Stimulated activated CD4-positive, alpha-beta T cell treated with anti-CD3 and anti-CD28 coated beads, Interleukin-1b, Interleukin-23, amount 100 ng/mL, for 24 hours (primary cell): ENCODE measurements at places on chromosomes 12 and 14.

DNA sequence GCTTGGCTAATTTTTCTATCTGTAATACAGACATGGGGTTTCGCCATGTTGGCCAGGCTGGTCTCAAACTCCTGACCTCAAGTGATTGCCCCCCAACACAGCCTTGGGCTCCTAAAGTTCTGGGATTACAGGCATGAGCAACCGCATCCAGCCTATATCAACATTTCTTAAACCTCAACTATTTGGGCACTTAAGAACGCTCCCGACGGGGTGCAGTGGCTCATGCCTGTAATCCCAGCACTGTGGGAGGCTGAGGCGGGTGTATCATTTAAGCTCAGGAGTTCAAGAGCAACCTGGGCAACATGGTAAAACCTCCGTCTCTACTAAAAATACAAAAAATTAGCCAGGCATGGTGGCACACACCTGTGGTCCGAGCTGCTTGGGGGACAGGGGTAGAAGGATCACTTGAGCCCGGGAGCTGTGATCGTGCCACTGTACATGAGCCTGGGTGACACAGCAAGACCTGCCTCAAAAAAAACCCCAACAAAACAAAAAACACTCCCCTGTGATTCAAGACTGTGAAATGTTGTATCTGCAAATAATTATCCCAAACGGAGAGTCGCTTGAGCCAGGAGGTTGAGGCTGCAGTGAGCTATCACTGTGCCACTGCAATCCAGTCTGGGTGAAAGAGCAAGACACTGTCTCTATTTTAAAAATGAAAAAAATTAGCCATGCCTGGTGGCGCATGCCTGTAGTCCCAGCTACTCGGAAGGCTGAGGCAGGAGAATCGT, 21.5 kb downstream of the PPTC7 start:
- DNase-seq: no peak

- DNase-seq: no peak
These were observed 10.6 kb downstream of the SSPN start for GRCh38 chr12:26205941-26206340.

DNA sequence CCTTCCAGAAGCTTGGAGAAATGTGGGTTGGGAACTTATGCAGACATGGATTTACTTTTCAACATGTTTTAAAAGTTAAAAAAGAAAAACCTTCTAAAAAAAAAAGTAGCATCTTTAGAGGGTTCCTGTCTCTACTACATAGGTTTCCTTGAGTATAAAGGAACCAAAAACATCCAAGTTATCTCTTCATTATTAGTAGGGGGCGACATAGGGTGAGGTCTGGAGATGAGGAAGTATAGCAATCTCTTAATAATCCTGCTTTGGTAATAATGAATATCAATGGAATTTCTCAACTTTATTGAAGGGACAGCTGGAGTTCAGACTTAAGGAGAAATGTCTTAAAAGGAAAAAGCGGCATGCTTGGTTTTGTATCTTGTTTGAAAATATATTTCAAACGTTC, 6.5 kb upstream of the PLXNC1 start:
- DNase-seq: no peak

- no peak for DNase-seq
These were observed 73.9 kb downstream of the ANO4 start for GRCh38 chr12:100868487-100868886.

DNA sequence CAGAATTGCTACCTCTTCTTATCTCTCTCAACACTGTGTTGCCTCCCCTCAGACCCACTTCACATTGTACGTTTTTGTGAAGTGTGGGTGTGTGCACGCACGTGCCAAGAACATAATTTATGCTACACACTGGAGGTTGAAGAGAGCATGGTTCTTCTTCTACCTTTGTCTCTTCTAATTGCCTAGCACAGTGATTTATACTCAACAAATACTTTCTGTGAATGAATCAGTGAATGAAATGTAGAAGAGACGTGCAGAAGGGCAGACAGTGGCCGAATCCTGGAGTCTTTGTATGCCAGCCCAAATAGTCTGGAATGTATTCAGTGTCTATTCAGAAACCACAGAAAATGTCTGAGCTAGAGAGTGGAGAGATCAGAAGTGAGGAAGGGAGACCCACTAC, 4.6 kb upstream of the SAMD4A start:
- DNase-seq: no peak

DNA sequence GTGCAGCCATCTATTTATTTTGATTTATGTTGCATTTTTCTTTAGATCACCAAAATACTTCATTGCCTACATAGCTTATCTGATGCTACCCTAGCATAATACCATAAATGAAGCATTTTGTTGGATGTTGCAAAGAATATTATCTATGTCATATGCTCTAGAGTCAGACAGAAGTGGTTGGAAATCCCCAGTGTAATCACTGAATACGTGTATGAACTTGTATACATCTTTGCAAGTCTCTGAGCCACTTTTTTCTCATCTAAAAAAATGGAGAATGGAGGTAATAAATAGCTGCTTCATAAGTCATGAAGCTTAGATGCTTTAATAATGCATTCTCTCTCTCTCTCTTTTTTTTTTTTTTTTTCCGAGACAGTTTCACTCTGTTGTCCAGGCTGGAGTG, 18.5 kb downstream of the EVL start:
- DNase-seq: no peak

DNA sequence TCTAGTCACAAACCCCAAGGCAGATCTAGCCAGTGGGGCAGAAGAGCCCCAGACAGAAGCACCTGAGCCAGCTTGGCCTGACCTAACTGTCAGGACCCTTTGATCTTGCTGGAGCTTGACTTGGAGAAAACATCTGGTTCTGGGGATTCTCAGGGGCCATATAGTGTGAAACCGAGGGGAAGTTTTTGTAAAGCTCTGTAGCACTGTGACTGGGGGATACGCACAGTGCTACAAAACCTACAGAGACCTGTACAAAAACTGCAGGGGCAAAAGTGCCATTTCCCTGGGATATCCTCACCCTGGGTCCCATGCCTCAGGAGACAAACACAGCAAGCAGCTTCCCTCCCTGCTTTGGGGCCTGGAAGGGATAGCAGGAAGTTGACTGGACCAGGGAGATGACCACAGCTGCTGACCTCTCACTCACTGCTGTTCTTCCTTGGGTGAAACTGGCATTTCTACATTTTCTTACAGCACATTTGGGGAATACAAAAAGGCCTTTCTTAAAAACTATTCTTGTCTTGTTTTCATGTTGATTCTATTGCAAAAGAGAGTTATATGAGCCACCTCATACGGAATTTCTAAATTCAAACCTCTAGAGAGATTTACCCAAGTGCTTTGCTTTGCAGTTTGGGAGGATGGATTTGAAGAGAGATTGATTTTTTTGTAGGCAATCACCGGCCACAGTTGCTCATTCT, 140.0 kb downstream of the DAD1 start:
- no peak for DNase-seq

DNA sequence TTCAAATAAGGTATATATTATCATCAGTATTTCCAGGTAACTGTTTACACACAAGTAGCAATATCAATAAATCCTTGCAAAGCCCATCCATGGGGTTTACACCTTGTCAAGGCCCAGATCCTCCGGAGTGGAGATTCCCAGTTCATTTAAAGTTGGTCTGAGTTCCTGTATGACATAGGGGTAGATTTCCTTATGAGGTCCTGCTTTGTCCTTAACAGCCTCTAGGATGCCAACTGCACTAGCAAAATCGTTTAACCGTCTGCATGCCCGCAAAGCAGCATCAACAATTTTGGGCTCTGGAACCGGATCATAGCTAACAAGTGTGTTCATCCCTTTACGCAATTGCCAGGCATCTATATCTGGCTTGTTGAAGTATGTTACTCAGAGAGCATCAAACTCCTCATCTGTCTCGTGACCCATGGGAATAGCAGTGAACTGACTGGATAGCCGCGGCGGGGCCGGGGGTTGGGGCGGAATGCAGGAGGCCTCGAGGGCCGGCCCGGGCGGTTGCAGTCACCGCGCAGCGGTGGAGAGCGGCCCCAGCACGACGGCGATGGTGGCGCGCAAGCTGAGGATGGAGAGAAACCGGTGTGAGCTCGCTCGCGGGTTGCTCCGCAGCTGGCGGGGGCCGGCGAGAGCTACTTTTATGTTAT, 30.6 kb upstream of the FBXO34 start:
- DNase-seq: no peak

DNA sequence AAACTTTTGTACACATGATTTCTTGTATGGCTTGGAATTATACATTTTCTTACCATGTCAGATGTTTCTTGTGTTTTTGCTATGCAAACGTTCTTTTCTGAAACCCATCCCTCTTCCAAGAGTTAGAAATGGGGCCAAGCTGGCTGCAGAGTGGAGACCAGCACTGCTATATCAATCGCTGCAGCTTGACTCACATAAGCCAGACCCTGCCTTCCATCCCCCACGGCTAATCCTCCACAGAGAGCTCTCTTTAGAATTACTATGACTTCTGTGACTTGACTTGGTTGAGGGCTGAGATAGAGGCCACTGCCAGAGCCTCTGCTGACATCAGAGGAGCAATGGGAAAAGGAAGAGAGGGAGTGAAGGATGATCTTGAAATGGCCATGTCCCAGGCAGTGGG, 147.9 kb downstream of the DACT1 start:
- no peak for DNase-seq

DNA sequence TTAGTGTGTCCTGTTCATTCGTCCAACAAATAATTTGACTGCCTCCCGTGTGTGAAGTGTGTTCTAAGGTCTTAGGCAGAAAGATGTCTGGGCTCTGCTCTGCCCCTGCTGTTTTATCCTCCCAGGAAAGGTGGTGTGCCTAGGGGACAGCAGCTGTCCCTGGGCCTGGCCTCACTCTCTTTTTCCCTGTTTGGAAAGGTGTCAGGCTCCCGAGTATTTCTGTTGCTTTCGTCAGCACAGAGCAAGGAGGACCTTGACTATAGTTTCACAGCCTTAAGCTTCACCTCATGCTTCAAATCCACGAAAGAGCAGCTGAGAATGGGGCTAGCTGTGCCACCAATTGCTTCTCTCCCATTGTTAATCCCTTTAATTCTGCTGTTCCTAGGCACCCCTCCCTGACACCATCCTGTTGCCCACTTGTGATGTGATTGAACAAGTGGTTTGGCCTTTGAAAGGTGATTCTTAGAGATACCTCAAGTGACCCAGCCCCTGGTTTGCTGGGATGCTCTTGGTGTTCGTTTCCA, 54.2 kb downstream of the TGFB3 start:
- no peak for DNase-seq

GRCh38 chr12:107514887-107515445, 170.6 kb upstream of the PWP1 start:
- DNase-seq: no peak
